ENCODE measurements at places on chromosomes 13 and 19. TPM values are rescaled to one million over a fixed set of nuclear protein-coding genes. Genes with fewer than 3 reads are reported as not detected.

SIRT2 gene
- total RNA-seq = 88.2 TPM

ZNF540 gene
- 9.7 TPM for total RNA-seq

DNA sequence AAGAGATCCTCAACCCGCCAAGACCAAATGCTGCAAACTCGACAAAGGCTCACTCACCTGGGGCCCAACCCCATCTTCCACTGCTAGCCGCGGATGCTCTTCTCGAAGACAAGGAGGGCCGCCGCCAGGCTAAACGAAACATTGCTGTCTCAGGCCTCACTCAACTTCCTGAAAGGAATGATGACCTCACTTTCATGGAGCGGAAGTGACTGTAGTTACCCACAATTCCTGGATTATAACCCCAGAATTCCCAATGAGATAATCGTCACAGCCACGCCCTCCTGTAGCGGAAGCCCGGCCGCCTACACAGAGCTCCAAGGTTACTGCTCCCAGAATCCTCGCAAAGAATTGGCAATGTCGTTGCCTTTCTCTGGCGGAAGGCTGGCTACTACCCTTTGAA, 10.5 kb upstream of the ZNF112 start:
- no peak for DNase-seq
- no peaks in the 10 kb centered on the region for H3K4me1 ChIP-seq
- no peaks in the 10 kb centered on the region for H3K36me3 ChIP-seq
- H3K27me3 ChIP-seq = no peaks in the 10 kb centered on the region

SLC1A6 gene
- total RNA-seq = not detected

- DNase-seq = peak; percentile 61
- peaks cover 13% of the 10 kb centered on the region for H3K4me1 ChIP-seq
- H3K27ac ChIP-seq = peak overlapping the region; percentile 100
Observed at GRCh38 chr13:110714797-110715394, 1.4 kb downstream of the ING1 start.

- no peak overlapping the region for H3K4me3 ChIP-seq
- no peak for DNase-seq
- H3K27ac ChIP-seq = no peak overlapping the region
- H3K27me3 ChIP-seq = no peaks in the 10 kb centered on the region
- no peaks in the 10 kb centered on the region for H3K36me3 ChIP-seq
- H3K4me1 ChIP-seq = no peaks in the 10 kb centered on the region
Observed at GRCh38 chr19:33279430-33280350, 22.6 kb downstream of the CEBPA start.

All from breast epithelium (tissue), 4 donors.